ENCODE measurements at places on chromosomes 11 and 22.

DNA sequence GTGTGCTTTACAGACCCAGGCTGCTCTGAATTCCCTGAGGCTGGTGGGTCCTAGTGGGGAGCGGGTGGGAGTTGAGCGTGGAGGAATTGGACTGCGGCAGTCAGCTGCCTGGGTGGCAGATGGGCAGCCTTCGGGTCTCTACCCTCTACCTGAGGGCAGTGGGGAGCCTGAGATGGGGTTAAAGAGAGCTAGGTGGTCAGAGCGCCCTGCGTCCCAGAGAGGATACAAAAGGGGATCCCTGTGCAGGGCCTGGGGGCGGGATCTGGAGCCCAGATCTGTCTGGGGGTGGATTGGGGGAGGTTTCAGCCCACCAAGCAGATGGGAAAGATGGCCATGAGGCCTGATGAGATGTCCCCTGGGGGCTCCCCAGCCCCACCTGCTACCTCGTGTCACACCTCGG is 18.2 kb downstream of the KCTD17 start:
- no peak for DNase-seq

- DNase-seq: no peak
Measured at GRCh38 chr22:31520051-31520450, 23.7 kb downstream of the SFI1 start.

DNA sequence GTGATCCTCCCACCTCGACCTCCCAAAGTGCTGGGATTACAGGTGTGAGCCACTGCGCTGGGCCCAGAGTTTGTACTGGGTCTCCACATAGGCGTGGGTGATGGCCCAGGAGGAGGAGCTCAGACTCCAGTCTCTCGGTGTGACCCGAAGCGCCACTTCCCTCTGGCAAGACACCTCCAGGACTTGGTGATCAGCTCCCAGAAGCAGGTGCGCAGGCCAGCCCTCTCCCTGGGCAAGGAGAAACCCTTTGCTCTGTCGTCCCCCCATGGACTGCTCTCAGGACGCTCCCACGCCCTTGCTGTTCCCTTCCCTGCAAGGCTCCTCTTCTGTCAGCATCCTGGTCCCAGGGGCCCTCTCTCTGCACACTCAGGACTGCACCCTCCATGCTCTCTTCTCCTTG is 5.5 kb upstream of the YPEL1 start:
- no peak for DNase-seq

- DNase-seq: no peak
Measured at GRCh38 chr22:18062421-18062820, 15.4 kb upstream of the PEX26 start.

DNA sequence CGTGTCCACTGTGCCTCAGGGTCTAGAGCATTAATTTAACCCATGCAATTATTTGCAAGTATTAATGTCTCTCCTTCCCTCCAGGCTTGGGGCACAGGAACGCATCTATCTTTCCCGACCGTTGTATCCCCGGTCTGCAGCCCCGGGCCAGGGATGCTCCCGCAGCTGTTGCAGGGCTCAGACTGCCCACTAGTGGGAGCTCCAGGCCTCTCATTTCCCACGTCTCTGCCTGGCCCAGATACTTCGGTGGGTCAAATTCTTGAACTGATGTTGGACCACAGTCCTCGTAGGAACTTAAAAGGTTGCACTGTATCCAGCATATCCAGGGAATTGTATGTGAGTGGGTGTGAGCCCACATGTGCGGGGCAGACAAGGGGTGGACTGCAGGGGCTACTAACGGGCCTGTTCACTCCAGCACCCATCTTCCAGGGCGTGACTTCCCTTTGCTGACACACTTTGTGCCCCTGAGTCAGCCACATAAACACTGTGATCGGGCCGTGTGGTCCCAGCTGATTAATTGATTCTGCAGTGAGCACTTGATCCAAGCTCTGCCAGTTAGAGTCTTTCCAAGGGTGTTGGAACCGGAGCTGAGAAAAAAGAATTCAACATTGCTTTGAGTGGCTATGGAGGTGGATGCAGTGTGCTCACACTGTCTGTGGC is 451.3 kb downstream of the TBC1D22A start:
- no peak for DNase-seq

- DNase-seq: no peak
Measured at GRCh38 chr11:30432178-30432577, 109.3 kb downstream of the ARL14EP start.

DNA sequence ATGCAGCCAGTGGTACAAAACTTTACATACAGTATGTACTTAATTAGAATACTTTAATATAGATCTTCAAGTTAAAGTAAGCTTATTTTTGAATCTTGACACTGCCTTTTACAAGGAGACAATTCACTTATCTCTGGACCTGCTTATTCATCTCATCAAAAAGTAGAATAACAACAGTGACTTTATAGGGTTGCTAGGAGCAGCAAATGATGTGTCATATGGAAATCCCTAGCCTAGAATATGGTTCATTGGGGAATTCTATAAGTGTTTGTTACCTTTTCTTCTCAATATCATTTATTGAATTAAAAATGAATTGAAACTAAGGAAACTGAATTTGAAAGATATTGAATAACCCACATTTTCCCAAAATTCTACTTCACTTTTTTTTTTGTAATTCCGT is 45.0 kb upstream of the FIBIN start:
- no peak for DNase-seq

GRCh38 chr22:49112176-49112575 is 715.5 kb downstream of the BRD1 start:
- DNase-seq: no peak

GRCh38 chr11:30914143-30914762 is 328.1 kb upstream of the MPPED2 start:
- DNase-seq: peak; percentile 16

DNA sequence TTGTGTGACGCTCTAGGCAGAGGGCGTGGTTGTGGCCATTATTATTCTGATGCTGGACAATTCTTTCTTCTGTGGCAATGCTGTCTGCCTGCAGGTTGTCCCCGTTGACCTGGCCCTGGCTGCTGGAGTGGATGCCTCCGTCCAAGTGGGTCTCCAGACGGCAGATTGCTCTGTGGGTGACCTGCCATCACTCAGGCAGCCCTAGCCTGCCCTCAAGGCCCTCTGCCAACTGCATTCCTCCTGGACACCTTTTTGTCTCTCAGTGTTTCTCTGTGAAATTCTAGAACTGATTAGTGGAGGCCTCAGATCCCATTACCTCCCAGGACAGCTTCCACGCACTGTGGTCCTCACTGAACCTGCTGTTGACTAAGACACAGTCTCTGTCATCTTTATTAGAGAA is 86.7 kb downstream of the TBC1D22A start:
- DNase-seq: no peak

DNA sequence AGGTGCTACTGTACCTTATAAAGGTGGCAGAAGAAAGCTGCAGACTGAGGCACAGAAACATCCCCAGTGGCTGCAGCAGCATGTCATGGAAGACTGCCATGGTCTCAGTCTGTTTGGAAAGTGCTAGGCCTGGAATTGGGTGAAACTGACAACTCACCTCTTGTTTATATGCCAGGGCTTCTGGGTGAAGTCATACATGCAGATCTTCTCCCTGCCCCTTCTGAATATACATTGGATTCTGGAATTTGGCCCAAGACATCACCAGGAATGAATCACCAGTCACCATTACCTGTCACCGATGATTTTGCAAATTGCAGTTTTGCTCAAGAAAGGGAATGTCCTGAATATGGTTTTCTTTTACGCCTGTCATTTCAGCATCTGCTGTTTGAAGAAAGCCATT is at the start of gene PLET1:
Gene PLET1, minus strand, starts transcription at position 371 of the 400 bp plus-strand sequence. Its CDS starts 271 bp downstream, at position 100.
- DNase-seq: no peak

DNA sequence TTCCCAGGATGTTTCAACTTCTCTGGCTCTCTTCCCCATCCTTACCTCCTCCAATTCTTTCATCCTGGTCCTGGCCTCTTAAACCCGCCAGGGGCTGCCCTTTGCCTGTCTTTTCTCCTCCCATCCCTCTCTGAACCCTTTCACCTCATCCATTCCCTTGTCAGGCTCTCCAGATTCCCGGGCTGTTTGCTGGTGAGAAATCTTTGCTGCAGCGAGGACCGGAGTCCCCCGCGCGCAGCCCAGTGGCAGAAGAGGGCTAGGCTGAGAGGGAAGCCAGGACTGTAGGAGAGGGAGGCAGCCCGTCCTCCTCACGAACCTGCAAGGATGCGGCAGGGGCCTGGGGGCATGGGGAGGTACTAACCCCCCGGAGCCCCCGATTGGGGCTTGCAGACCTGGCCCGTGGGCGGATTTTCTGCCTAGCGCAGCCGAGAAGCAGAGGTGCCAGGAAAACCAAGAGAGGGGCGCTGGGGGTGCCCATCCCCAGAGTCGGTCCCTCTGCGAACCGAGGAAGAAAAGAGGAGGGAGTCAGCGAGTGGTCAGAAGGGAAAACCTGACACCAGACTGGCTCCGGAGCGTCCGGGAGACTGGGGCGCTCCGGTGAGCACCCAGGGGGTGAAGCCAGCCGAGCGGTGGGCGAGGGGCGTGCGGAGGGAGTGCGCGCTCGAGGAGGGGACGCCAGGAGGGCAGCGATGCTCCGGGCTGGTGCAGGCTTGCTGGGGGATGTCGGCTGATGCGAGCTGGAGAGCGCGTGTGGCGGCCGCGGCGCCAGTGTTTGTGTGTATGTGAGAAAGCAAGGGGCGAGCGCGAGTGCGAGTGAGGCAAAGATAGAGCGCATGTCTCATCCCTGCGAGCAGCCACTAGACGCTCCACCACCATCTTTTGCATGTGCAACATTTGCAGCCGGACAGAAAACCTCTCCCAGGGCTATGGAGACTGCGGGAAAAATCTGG is at the start of gene GRIA4:
Gene GRIA4, plus strand, starts transcription at position 242 of the 950 bp plus-strand sequence. CDS start 925 bp downstream, outside the sequence.
- peak; percentile 16 for DNase-seq

DNA sequence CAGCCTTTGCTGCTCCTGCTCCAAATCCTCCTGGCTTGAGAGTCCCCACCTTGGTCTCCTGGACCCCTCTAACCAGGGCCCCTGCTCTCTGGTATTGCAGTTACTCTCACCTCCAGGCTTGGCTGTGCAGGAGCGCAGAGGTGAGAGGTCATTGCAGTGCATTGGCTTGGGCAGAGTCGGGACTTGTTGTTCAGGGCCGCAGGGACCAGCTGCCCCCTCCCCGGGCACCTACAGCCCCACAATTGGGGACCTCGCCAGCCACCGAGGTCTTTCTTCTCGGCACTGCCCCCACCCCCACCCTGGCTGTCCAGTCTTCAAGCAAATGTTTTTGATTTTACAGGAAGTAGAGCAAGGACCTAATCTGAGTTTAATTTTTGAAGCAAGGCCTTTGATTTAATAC is 65.5 kb upstream of the FGF3 start:
- DNase-seq: no peak

- no peak for DNase-seq
Measured at GRCh38 chr11:18050848-18051247, 4.8 kb upstream of the TPH1 start.

GRCh38 chr22:43308836-43309235 is 34.3 kb downstream of the SCUBE1 start:
- DNase-seq: no peak

- no peak for DNase-seq
Measured at GRCh38 chr11:119472856-119473222, 49.9 kb upstream of the THY1 start.

- DNase-seq: peak; percentile 55
Measured at GRCh38 chr22:30010789-30011405, 69.4 kb upstream of the HORMAD2 start.

- no peak for DNase-seq
Measured at GRCh38 chr11:113817162-113817561, 37.6 kb downstream of the CLDN25 start.

DNA sequence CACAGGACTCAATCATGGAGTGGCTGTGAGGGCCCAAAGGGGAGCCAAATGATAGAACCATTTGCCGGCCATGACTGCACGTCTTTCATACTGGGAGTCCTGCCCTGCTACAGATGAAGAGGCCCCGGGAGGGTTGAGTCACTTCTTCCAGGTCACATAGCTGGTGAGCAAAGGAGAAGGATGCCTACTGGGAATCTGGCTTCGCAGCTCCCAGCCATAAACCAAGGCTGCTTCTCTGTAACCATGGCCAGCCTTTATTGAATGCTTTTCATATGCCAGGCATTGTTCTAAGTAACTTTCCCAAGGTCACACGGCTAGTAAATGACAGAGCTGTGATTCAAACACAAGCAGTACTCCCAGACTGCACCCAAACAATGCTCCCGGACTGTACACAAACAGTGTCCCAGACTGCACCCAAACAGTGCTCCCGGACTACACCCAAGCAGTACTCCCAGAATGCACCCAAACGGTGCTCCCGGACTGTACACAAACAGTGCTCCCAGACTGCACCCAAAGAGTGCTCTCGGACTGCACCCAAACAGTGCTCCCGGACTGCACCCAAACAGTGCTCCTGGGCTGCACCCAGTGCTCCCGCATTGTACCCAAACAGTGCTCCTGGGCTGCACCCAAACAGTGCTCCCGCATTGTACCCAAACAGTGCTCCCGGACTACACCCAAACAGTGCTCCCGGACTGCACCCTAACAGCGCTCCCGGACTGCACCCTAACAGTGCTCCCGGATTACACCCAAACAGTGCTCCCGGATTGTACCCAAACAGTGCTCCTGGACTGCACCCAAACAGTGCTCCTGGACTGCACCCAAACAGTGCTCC is 89.8 kb downstream of the FBXO7 start:
- no peak for DNase-seq

DNA sequence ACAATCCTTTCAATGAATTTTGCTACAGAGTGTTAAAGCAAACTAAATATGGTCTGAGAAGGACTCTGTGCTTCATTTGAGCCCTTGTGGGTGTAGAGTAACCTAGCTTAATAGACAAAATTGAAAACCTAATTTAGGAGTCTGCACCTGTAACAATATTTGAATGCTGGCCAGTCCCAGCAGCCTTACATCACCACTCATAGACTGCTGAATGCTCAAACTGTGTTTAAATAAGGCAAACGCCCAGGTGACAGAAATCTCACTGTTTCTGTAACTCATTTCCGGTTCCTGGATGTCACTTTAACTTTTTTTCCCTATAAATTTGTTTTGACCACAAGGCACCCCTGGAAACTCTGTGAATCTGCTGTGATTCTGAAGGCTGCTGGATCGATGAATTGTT is 45.5 kb upstream of the GLYATL1B start:
- DNase-seq: no peak

GRCh38 chr11:118618115-118618990 is 10.9 kb downstream of the PHLDB1 start:
- peak; percentile 76 for DNase-seq

- DNase-seq: no peak
Measured at GRCh38 chr11:75035911-75036565, 47.3 kb downstream of the NEU3 start.

GRCh38 chr11:13260201-13260962 is 17.2 kb upstream of the BMAL1 start:
- DNase-seq: no peak

Measured in AG04450 (cell line).